CD4-positive, alpha-beta T cell treated with Interleukin-4 for 4 hours (primary cell): ENCODE measurements at places on chromosomes 16 and 17.

- no peak for DNase-seq
These were observed 336.1 kb upstream of the TBX2 start for GRCh38 chr17:61063528-61063927.

- no peak for DNase-seq
These were observed 70.1 kb downstream of the ABCC1 start for GRCh38 chr16:16019488-16019887.

- no peak for DNase-seq
These were observed 34.7 kb downstream of the GJC1 start for GRCh38 chr17:44795421-44795820.

DNA sequence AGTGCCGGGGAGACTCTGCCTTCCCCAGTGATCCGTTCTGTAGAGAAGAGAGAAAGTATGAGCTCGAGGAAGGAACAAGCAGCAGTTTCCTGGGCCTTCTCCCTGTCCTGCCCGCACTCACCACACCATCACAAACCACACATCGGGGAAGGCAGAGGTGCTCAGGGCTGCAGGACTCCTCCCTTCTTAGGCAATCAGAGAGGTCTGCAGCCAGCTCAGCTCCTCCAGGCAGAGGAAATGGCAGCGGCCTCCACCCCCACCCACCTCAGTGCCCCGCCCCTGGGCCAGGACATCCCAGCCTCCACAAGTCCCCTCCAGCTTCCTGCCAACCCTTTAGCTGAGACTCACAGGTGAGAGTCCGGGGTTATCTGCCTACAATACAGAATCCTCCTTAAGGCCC is 2.0 kb downstream of the ZNF319 start:
- peak; percentile 71 for DNase-seq

DNA sequence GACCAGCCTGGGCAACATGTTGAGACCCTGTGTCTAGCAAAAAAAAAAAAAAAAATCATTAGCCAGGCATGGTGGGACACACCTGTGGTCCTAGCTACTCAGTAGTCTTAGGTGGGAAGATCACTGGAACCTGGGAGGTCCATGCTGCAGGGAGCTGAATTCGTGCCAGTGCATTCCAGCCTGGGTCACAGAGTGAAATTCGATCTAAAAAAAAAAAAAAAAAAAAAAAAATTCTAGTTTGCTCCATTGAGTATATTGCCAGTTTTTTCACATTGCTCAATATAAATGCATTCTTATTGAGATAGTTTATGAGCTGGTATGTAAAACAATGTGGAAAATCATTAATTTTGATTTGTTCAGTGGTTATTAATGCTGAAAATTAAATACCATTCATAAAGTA is 52.0 kb downstream of the ABHD15 start:
- DNase-seq: no peak

- no peak for DNase-seq
These were observed 8.6 kb upstream of the PECAM1 start for GRCh38 chr17:64399071-64399766.

DNA sequence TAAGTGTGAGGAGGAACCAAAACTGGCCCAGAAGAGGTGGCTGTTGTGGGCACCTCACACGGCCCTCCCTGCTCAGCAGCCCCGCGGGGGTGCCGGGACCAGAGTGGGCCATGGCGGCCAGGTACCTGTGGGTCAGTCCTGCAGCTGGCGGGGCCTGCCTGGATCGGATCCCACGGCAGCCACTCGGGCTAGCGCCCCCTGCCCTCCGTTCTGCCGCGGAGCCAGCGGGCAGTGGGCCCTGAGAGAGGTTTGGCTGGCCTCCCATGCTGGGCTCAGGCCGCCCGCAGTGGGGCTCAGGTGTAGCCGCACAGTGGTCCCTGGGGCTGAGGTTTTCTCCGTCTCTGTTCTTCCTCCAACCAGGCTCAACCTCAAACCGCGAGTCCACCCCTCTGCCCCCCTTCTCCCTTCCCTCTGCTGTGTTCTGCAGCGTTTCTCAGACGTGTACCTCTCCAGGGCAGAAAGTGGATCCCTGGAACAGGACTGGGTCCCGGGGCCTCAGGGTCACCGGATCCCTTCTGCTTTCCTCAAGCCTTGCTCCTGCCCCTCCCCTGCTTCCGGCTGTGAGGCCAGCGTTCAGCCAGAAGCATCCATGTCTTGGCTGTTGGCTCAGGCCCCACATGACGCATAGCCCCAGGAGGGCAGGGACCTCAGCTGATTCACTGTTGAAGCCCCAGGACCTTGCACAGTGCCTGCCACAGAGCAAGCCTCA is 28.6 kb upstream of the ITGA3 start:
- DNase-seq: no peak

DNA sequence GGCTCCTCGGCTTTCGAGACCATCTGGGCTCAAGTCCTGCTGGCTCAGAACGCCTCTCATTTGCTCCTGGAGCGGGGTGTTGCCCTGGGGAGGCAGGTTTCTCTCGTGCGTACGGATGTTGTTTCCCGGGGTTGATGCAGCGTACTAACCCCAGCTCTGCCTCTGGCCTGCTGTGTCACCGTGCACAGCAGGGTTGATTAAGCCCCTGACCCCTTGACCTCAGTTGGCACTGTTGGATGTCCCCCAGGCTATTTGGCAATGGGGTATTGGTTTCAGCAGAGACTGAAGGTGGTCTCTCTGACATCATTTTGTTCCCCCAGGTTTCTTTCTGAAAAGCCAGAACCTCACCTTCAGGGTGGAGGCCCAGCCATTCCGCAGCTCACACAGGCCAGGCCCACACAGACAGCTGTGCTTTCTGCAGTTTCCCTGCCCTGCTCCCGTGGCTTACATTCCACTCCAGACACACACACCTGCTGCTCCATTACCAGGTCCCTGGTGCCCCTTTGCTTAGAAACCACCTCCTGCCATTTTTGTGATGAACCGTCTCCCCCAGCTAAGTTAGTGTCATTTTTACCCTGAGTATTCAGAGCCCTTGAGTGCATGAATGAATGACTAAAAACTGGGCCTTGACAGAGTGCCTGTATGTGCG is 233.5 kb downstream of the CCDC182 start:
- no peak for DNase-seq

GRCh38 chr17:9894231-9894630 is 10.8 kb downstream of the RCVRN start:
- no peak for DNase-seq

GRCh38 chr17:44284024-44284400 is 16.1 kb upstream of the SLC4A1 start:
- no peak for DNase-seq

GRCh38 chr17:18860161-18860972 is 2.4 kb downstream of the PRPSAP2 start:
- peak; percentile 19 for DNase-seq

DNA sequence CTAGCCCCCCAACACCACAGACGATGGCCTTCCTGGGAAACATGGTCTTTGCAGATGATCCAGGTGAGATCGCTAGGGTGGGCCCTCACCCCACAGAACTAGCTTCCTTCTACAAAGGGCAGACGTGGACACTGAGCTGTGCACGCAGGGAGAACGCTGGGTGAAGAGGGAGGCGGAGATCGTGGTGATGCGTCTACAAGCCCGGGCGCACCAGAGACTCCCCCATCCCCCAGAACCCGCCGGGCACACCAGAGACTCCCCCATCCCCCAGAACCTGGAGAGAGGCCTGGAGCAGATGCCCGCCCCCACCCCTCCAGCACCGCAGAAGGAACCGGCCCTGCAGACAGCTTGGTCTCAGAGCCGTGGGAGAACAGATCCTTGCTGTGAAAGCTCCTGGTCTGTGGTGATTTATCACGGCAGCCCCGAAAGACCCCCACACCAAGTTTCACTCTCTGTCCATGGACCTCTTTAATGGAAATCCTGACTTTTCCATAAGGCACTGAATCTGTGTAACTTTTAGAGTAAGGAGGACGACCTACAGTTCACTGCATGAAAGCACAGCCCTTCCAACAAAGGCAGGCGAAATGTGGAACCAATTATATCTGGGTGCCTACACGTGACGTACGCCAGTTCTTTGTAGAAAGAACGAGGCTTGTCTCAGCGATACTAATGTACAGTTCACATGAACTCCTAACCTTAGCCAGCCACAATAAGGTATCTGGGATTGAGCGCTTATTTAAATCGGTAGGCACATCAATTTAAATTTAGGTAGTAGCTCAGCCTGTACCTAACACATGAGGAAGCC is 88.5 kb downstream of the ANKRD11 start:
- DNase-seq: no peak

DNA sequence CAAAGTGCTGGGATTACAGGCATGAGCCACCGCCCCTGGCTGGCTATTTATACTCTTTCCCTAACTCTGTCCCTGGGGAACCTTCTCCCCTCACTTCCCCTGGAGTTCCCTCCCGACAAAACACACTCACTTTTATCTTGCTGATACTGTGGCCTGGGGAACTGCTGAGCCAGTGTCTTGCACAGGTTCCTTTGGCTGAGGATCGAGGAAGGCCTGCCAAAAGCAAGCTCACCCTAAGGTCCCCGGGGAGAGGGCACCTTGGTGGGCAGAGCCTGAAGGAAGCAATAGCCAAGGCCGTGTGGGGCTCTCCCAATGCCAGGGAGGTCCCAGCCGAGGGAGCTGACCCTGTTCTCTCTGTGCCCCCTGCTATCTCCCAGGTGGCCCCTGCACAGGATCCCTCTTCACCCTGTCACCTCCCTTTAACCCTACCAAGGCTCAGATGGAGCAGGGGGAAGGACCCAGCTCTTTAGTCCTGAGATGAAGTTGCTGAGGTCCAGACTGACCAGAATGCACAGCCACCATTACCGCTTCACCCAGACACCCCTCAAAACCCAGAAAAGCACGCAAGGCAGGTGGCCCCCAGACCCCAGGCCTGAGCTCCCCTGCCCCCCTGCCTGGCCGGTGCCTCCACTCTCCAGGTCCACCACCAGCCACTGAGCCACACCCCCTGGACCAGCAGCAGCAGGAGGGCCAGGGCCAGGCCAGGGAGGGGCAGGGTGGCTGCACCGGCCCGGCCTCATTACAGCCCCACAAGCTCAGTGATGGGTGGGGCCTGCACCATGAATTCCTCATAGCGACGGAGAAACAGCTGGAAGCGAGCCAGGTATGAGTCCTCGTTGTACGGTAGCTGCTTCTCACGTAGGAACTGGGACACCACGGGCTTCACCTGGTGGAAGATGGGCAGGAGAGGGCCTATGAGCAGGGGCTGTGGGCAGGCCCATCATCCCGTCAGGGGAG is 5.1 kb upstream of the FDXR start:
- DNase-seq: no peak

- no peak for DNase-seq
These were observed 64.0 kb upstream of the DNAH17 start for GRCh38 chr17:78641243-78641642.

- DNase-seq: peak; percentile 19
These were observed 1.6 kb downstream of the ZNF598 start for GRCh38 chr16:2008009-2008526.

GRCh38 chr17:75130632-75131277 is 787 bp downstream of the NT5C start:
- peak; percentile 49 for DNase-seq

- no peak for DNase-seq
These were observed 4.8 kb upstream of the BLMH start for GRCh38 chr17:30296499-30297080.

DNA sequence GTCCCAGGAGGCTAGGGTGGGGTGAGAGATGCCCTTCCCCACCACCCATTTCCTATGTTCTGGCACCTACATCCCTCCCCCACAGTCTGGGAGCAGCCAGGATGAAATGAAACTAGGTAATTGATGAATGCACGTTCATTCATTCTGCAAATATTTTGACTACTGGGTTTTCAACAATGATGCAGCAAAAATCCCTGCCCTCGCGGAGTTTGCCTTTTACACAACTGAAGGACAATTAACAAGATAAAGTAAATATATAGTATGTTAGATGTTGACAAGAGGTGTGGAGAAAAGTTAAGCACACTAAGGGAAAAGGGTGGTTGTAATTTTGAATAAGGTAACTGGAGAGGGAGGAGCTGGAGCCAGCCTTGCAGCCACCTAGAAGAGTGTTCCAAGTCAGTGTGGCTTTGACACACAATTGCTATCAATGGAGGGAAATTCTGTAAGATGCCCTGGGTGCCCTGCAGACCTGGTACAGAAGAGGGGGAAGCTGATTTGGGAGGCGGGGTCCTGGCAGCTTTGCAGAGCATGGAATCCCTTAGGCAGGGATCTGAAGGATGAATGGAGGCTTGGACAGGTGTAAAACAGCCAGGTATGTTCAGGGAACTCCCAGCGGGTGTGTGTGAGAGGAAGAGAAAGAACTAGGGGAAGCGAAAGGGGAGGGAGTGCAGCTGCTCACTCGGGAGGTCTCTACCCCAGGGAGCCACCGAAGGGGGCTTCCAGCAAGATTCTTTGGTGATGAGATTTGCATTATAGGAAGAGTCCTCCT is 2.5 kb downstream of the TMEM92 start:
- no peak for DNase-seq

DNA sequence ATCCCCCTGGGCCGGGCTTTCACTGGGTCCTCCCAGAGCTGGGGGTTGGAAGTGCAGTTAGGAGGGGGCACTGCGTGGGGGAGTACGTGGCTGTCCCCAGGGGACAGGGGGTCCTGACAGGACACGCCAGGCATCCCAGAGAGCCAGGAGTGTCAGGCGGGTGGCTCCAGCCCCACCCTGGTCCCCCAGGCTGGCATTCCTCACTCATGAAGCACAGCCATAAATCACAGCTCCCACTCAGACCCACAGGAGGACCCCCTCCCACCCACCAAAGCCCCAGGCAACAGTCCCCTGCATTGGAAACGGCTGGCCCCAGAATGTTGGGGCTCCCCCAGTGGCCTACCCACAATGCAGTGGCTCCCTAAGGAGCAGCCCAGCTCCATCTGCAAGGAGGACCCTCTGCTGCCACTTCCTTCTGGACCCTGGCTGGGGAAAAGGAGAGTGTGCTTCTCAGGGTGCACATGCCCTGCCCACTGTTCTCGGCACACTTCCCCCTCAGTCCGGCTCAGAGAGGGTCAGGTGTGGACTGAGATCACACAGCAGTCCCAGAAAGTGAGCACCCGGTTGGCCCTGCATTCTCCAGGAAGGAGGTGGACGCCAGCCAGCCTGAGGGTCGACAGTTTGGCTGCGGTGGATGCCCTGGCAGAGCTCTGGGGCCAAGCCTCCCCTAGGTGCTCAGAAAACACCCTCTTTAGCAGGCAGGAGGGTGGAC is 7.3 kb upstream of the FOXN1 start:
- DNase-seq: no peak

DNA sequence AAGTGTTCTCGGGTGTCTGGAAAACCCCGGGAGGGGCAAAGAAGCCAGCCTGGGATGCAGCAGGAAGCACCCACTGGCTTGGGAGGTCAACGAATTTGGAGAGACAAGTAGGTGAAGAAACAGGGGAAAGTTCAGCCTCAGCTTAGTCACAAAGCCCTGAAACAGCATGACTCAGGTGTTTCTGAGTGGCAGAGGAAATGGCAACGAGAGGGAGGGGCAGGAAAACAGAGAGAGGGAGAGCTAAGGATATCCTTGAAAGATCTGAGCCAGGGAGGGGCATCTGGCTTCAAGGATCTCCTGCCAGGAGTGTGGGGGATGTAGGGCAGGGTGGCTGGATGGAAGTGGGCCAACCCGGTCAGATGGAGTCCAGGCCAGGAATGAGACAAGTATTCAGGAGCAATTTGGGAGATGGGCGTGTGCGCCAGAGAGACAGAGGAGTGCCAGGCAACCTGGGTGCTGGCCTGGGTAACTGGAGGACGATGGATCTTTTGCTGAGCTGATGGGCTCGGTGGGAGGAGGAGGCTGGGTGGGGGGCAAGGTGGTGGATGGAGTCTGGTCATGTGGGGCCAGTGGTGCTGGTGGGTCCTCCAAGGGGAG is 27.2 kb downstream of the ABCC3 start:
- DNase-seq: no peak
